CD8-positive, alpha-beta memory T cell (primary cell): ENCODE measurements at places on chromosomes 2 and 18. TPM values are rescaled to one million over a fixed set of nuclear protein-coding genes. Genes with fewer than 3 reads are reported as not detected.
A peak's percentile ranks its signal among the peaks of the same experiment; 100 is the strongest.

Gene TMEM247
- not detected for total RNA-seq

Gene DSG4
- not detected for total RNA-seq

Gene TACR1
- not detected for total RNA-seq

Gene GAD1
- 0.55 TPM for total RNA-seq

DNA sequence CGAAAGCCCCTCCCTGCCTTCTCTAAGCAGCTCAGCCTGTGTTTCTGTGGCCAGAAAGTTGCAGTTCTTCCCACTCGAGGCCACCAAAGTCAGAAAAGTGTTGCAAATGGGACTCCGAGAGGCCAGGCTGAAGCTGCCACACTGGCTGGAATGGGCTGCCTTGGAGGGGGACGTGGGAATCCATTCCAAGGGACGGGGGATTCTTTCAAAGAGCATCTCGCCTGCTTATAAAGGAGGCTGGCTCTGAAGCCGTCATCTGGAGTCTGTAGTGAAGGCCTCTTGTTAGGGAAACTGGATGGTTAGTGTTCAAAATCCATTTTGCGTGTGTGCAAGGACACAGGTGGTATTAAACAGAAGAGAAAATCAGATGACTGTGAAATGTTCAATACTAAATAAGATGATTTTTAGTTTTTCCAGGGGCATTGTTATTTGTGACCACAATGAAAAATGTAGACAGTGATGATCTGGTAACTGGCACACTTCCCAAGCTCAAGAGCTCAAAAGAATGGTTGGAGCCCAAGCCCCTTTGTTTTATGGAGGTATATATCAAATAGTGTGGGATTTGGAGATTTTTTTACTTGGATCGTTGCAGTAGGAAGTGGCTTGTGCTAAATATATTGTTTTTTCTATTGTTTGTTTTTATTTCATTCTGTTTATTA, 782 bp downstream of the FAM228B start:
- peak overlapping the region; percentile 68 for H3K27ac ChIP-seq
- no peaks in the 10 kb centered on the region for H3K27me3 ChIP-seq
- H3K4me3 ChIP-seq = peak overlapping the region; percentile 76

DNA sequence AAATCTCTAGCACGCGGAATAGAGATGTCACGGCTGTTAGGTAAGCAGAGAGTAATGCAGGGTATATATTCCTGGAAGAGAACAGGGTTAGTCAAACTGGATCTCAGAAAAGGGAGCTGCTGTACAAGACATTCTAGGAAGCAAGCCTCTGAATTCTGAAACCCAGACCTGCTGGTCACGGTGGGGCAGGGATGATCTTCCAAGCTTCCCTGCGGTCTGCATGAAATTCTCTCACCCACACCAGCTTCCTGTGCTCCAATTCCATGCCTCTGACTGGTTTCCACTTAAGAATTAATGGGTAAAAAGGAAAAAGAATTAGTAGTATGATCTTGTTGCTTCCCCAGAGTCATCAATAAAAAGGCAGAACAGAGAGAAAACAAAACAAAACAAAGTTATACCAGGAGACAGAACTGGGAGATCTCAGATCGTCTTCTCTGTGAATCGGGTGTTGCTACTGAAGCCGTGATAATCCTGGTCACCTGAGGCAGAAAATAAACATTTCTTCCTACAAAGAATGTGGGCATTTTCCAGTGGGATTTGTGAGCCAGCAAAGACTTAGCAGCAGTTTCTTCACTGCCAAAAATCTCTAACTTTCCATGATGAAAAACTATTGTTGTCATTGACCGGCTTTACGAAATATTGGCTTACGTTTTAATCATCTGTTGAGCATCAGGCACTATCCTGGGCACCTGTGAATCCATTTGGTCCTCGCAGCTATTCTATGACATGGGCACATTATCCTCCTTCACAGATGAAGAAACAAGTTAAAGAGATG, 5.3 kb upstream of the CYP27C1 start:
- H3K27me3 ChIP-seq = peaks cover 5% of the 10 kb centered on the region
- H3K4me3 ChIP-seq = no peak overlapping the region
- no peak overlapping the region for H3K27ac ChIP-seq
- peaks cover 5% of the 10 kb centered on the region for H3K4me1 ChIP-seq
- DNase-seq = no peak

- H3K27ac ChIP-seq = peak overlapping the region; percentile 92
- H3K4me3 ChIP-seq = peak overlapping the region; percentile 79
- no peaks in the 10 kb centered on the region for H3K36me3 ChIP-seq
- no peak for DNase-seq
- peaks cover 4% of the 10 kb centered on the region for H3K27me3 ChIP-seq
Measured at GRCh38 chr2:27489118-27489497, 435 bp downstream of the IFT172 start.

DNA sequence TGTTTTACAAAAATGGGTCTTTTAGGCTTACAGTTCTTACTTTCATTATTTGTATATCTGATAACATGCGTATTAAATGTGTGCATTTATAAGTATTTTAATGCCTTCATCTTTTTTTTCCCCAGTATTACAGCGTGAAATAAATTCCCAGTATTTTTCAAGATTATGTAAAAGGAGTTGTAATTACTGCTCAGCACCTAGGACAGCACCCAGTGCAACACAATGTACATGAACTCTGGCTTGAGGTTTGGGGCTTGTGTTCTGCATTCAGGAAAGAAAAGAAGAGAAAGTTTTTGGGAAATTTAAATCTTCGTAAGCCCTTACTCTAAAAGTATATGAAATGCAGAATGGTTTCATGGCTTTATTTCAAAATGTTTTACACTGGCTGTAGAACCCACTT, 16.7 kb downstream of the ZNF638 start:
- H3K27me3 ChIP-seq = no peaks in the 10 kb centered on the region
- H3K27ac ChIP-seq = no peak overlapping the region
- H3K4me3 ChIP-seq = no peak overlapping the region
- peaks cover 6% of the 10 kb centered on the region for H3K36me3 ChIP-seq
- no peak for DNase-seq

DNA sequence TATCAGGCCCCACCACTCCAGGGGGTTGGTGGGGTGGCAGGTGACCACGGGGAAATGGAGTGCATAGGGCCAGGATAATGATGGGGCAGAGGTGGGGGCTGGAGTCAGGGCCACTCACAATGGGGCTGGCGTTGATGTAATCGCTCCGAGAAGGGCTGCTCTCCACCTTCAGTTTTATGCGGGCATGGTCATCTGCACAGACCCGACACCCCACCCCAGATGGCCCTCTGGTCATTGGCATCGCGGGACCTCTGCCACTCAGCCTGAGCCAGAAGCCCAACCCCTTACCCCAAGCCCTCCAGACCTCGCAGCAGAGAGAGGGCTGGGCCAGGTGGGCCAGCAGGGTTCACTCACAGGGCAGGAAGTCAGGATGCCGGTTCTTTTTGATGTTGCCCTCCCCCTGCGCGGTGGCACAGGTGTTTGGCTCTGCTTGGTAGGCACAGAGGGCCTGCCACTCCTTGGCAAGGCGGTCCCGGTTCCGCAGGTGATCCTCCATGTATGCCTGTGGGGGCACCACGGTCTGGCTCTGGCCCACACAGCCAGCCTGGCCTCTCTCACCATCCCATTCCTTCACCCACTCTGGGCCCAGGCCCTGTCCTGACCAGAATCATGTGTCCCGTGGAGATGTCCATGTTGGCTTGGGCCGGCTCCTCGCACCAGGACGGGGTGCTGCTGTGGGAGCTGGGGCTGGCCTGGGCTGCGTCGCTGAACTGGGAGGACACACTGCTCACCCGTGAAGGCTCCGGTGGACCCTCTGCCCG, 12.4 kb downstream of the PTPRN start:
- H3K27me3 ChIP-seq = peaks cover 4% of the 10 kb centered on the region
- no peaks in the 10 kb centered on the region for H3K36me3 ChIP-seq
- peak; percentile 60 for DNase-seq
- peaks cover 22% of the 10 kb centered on the region for H3K4me1 ChIP-seq
- H3K27ac ChIP-seq = no peak overlapping the region
- no peak overlapping the region for H3K4me3 ChIP-seq

- no peaks in the 10 kb centered on the region for H3K4me1 ChIP-seq
- no peak overlapping the region for H3K27ac ChIP-seq
- no peaks in the 10 kb centered on the region for H3K36me3 ChIP-seq
- no peaks in the 10 kb centered on the region for H3K27me3 ChIP-seq
- no peak overlapping the region for H3K4me3 ChIP-seq
- no peak for DNase-seq
Measured at GRCh38 chr2:211494536-211494935, 938.1 kb downstream of the CPS1 start.

DNA sequence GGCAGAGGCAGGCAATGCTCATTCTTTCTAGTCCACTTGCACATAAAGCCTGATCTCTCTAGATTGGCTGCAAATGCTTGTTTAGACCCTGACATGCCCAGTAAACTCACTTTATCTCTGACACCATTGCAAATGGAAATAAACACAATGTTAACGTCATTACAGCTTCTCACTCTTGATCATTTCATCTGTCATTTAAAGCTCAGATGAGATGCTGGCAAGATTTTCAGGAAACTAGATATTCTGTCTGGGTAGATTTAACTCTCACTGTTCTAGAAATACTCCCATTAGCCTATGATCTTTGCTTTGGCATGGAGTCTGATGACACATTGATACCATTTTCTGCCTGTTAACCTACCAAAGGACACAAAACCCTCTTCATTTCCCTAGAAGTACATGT, 320.7 kb upstream of the HNRNPA3 start:
- no peak overlapping the region for H3K4me3 ChIP-seq
- H3K27ac ChIP-seq = no peak overlapping the region
- no peaks in the 10 kb centered on the region for H3K4me1 ChIP-seq
- no peaks in the 10 kb centered on the region for H3K36me3 ChIP-seq

GRCh38 chr2:239313776-239314175, 87.0 kb downstream of the HDAC4 start:
- H3K27me3 ChIP-seq = no peaks in the 10 kb centered on the region
- no peak overlapping the region for H3K4me3 ChIP-seq
- DNase-seq = no peak
- peaks cover 4% of the 10 kb centered on the region for H3K4me1 ChIP-seq
- no peak overlapping the region for H3K27ac ChIP-seq
- H3K36me3 ChIP-seq = no peaks in the 10 kb centered on the region

DNA sequence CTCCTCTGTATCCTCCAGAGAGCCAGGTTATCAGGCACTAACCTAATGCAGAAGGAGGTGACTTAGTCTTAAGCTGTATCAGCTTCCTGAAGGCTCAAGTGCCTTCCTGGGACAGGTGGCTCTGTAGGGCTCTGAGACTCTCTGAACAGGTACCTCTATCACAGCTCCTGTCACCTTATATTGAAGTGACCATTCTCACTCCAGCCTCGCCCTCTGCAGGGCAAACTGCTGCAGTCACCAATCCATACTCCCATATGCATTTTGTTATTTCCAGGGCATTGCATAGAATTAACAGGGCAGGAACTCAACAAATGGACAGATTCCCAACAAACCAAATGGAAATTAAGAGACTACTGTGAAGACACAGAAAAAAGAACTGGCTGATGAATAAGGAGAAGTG, 203.0 kb upstream of the REV1 start:
- no peak for DNase-seq
- H3K36me3 ChIP-seq = no peaks in the 10 kb centered on the region

DNA sequence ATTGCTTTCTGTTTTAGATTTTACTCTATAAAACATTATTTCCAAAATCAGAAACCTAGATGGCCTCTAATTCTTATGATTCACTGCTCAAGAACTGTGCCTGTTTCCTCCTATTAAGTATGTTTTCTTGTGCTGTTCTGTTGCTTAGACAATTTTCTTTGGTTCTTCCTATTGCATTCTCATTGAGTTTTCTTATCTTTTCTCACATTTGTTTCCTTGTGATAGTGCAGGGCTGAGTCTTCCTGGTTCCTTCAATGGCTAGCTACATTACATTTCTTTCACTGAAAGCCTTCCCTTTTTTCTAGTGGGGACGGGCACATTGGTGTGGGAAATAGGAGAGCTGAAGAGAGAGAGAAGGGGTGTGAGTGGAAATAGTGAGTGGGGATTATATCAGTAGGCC, 183.4 kb downstream of the CALCRL start:
- H3K36me3 ChIP-seq = no peaks in the 10 kb centered on the region
- H3K27ac ChIP-seq = no peak overlapping the region
- H3K4me3 ChIP-seq = no peak overlapping the region
- H3K4me1 ChIP-seq = no peaks in the 10 kb centered on the region
- H3K27me3 ChIP-seq = no peaks in the 10 kb centered on the region

DNA sequence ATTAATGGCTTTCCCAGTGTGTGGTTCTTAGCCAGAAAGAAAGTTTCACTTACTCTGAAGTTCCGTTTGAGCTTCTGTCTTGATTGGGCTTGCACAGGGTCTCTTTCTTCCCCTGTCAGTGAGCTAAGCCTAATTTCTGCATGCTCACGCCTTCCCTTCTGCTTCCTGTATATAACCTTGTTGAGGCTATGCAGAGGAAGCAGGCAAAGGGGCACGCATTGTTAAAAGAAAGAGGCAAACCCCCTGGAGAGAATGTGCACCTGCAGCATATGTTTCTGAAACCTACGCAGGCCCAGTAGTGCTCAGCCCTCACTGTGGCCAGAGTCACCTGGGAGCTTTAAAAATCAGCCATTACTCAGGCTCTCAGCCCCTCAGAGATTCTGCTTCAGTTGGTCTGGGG, 14.5 kb upstream of the PLA2R1 start:
- H3K4me3 ChIP-seq = no peak overlapping the region
- H3K4me1 ChIP-seq = no peaks in the 10 kb centered on the region
- no peaks in the 10 kb centered on the region for H3K36me3 ChIP-seq
- no peak for DNase-seq
- no peak overlapping the region for H3K27ac ChIP-seq
